ENCODE measurements at places on chromosomes 6 and 20. TPM values are rescaled to one million over a fixed set of nuclear protein-coding genes. Genes with fewer than 3 reads are reported as not detected.

Gene CPNE5
- total RNA-seq = 26.5 TPM

Gene ANKRD6
- total RNA-seq = 11.1 TPM

Gene DDX43
- total RNA-seq = 0.41 TPM

Gene FAM217A
- total RNA-seq = not detected

Gene DEFB124
- not detected for total RNA-seq

Gene TP53INP2
- total RNA-seq = 132 TPM

Gene POLR3F
- total RNA-seq = 8.4 TPM

GRCh38 chr6:15574486-15574885 is 88.3 kb downstream of the DTNBP1 start:
- no peak for DNase-seq

DNA sequence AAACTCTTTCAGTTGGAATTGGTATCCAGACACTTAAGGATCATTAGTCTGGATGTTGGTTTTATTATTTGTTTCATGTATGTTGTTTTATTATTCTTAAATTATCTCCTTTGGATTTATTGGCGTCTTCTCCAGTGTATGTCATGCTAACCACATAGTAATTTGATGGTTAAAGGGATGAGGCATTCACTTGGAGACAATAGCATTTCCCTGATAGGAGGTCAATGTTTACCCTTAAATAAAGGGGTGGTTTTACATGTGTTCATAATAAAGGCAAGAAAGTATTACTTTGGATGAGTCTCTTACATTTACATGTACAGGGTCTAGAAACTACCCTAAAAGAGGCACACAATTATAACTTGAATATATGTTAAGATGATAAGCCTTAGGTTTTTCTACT is 51.2 kb upstream of the RNF144B start:
- no peak for DNase-seq

GRCh38 chr20:10469599-10469998 is 34.5 kb downstream of the SLX4IP start:
- DNase-seq = no peak

DNA sequence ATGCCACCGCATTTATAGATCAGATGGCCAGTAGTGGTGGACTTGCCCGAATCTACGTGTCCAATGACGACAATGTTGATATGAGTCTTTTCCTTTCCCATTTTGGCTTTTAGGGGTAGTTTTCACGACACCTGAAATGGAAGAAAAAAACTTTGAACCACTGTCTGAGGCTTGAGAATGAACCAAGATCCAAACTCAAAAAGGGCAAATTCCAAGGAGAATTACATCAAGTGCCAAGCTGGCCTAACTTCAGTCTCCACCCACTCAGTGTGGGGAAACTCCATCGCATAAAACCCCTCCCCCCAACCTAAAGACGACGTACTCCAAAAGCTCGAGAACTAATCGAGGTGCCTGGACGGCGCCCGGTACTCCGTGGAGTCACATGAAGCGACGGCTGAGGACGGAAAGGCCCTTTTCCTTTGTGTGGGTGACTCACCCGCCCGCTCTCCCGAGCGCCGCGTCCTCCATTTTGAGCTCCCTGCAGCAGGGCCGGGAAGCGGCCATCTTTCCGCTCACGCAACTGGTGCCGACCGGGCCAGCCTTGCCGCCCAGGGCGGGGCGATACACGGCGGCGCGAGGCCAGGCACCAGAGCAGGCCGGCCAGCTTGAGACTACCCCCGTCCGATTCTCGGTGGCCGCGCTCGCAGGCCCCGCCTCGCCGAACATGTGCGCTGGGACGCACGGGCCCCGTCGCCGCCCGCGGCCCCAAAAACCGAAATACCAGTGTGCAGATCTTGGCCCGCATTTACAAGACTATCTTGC is 725 bp downstream of the EEF1A1 start:
- DNase-seq = peak; percentile 64

GRCh38 chr6:7414811-7415210 is 25.2 kb downstream of the RIOK1 start:
- DNase-seq = no peak

DNA sequence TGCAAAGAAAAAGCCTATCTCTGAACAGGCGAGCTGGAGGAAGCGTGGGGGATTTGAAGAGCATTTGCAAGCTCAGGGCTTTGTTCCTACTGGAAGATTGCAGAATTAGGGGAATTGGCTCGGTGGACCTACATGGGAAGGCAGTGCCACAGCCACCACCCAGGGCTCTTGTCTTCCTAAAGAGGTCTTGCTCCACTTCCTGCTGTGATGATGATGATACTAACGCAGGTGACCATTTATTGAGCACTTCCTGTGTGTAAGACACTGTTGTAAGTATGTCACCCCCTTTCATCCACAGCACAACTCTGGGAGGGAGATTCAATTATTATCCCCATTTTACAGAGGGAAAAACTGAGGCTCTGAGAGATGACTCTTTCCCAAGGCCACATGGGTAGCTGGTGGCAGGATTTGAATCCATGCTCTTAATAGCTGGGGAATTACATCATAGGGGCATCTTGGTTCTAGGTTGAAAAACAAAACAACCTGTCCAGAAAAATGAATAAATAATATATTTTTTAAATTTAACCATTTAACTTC is 41.2 kb downstream of the BMP7 start:
- no peak for DNase-seq

- no peak for DNase-seq
Observed at GRCh38 chr6:78942446-78942845, 75.1 kb downstream of the IRAK1BP1 start.

GRCh38 chr20:10826111-10826510 is 152.3 kb upstream of the JAG1 start:
- DNase-seq = no peak

- no peak for DNase-seq
Observed at GRCh38 chr6:29813809-29814208, 13.8 kb upstream of the HLA-G start.

GRCh38 chr6:155126727-155127439 is 131.8 kb downstream of the TIAM2 start:
- DNase-seq = no peak

DNA sequence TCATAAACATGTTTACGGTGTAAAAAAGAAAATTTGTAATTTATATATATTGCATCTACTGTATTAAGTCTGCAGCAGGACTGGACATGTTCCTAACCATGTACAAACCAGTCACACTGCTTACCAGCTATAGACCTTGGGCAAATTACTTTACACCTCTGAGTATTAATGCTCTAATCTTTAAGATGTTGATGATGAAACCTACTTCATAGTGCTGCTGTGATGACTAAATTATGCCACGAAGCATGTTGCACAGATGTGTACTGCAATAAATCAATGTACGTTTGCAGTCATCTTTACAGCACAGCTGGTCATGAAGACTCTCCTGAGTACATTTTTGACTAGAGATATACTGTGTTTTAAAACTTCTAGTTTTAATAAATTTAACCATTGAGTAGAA is 42.6 kb downstream of the PRKN start:
- DNase-seq = no peak

- no peak for DNase-seq
Observed at GRCh38 chr6:49118478-49118877, 344.6 kb downstream of the MMUT start.

- no peak for DNase-seq
Observed at GRCh38 chr6:91822581-91822980, 1235.7 kb upstream of the MAP3K7 start.
